GM12891 (cell line): ENCODE measurements at places on chromosomes 2 and 18.

- no peak for DNase-seq
Observed at GRCh38 chr2:39996653-39997080, 217.6 kb upstream of the THUMPD2 start.

DNA sequence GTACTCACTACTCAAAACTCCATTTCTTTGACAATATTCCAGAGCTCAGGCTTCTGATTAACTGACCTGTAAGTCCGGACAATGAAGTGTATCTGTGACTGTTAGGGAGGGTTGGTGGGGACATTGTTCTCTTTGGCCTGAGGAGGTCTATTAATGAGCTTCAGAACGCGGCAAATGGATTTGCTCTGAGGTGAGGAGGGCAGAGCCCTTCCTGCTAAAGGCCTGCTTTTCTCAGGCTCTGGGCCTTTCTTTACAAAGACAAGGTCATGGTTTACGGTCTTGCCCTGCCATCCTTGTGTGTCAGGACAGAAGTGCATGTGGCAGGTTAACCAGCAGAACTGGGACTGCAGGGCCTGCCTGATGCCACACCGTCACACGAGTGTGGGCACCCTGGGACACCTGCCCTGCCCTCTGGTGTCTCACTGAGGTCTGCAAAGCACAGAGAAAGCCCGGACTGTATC lies 7.2 kb downstream of the ALKAL2 start:
- DNase-seq: no peak

- DNase-seq: no peak
Observed at GRCh38 chr2:207928079-207928478, 97.2 kb downstream of the PLEKHM3 start.

DNA sequence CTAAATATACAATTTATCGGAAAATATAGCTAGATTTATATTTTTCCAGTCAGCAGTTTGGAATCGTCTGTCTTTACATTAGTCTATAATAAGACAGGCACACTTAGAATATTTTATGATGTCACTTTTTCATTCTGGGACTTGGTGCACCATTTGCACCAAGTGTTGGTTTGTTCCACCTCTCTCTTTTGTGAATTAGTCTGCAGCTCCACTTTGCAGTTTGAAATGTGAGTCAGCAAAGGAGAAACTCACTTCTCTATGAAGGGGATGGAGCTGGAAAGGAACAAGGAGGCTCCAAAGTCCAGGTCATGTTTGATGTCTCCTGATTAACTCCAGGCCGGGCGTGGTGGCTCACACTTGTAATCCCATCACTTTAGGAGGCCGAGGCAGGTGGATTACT lies 63.8 kb upstream of the RTN4 start:
- DNase-seq: no peak

DNA sequence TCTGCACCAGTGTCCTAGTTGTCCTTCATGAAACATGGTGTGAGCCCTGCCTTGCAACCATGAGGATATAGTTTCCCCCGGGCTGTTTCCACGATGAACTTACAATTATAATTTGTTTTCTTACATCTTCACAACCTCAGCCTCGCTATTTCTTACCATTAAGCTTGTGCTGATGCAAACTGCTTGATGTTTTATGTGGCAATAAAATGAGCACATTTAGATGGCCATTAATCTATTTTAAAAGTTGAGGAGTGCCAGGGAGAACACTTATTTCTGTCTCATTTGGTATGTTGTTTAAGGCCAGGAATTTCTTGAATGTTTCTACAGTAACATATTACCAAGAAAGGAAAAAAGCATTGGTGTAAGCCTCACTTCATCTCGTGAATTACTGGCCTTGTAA lies 214.5 kb upstream of the SLC8A1 start:
- DNase-seq: no peak

- no peak for DNase-seq
Observed at GRCh38 chr2:109513749-109514588, 99.8 kb downstream of the SEPTIN10 start.

GRCh38 chr2:37638973-37639372 lies 32.5 kb downstream of the CDC42EP3 start:
- no peak for DNase-seq

GRCh38 chr18:22006458-22006857 lies 162.9 kb upstream of the GATA6 start:
- DNase-seq: no peak

DNA sequence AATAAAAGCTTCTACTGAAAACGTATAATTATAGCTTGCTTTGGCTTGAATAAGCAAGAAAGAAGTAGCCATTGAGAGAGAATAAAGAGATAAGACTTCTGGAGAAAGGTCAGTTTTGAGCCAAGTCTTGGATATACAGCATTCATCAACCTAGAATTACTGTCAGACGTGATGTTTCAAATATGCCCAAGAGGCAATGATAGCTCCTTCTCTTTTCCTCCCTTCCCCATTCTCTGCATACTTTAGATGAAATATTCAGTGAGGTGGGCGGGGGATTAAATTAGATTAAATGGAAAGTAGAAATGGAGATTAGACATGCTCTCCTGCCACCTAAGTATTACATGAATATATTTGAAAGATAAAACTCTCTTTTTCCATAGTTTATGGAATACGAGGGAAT lies 8.7 kb downstream of the ANTXR1 start:
- DNase-seq: no peak

GRCh38 chr2:215794829-215795546 lies 218.4 kb downstream of the MREG start:
- no peak for DNase-seq

DNA sequence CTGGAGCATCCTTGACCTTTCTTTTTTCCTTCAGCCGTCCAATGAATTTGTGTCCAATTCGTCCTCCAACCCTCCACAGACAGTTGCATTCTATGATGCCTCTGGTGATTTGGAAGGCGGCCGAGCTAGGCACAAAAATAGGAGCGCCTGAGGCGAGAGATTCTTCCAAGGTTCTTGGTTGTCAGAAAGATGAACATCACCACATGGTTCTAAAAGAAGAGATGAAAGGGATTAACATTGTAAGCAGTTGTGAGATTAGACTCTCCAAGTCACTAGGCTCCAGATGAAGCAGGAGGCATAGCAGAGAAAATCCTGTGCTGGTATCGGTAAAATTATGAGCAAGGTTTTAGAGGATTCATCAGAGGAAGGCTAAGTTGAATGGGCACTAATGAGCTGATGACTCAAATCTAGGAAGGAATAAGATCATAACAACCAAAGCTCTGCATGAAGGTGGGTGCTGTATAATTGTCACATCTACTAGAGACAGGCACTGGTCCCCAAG lies 75.4 kb upstream of the MAP4K3 start:
- no peak for DNase-seq

- DNase-seq: no peak
Observed at GRCh38 chr2:104332731-104333130, 521.2 kb upstream of the POU3F3 start.

DNA sequence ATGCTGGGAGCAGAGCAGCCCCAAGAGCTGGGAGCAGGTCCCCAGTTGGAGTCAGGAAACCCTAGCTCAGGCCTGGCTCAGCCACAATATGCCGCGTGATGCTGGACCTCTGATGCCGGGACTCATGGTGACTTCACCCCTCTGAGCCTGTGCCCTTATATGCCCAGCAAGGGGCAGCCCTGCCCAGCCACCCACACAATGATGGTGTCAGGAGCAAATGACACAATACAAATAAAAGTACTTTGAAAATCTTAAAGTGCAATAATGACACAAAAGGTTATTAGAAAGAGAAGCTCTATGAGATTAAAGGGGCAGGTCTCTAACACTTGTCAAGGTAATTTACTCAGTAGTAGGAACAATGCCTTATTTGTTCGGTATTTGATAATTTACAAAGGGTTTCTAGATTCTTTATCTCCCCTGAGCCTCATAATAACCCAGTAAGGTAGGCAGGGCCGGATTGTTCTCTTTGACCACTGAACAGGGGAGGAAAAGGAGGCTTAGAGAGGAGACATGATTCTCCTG lies 18.3 kb upstream of the KIF3C start:
- DNase-seq: no peak

GRCh38 chr2:139296672-139297209 lies 516.6 kb upstream of the NXPH2 start:
- no peak for DNase-seq

- DNase-seq: no peak
Observed at GRCh38 chr18:63182310-63182772, 137.2 kb downstream of the BCL2 start.

DNA sequence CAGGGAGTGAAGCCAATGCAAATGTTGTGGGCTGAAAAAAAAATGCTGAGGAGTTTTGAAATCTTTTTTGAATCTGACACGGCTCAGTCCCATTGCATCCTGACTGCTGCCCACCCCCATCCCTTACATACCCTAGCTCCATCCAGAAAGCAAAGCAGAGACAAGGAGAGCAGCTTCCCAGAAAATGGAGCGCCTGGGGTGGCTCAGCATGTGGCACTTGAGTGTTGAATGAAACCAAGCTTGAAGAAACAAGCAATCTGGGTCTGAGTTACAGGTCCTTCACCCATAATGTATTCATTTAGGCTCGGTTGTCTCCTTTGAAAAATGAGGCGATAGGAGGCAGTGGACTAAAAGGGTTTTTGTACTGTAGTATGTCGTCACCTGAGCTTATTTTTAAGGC lies 244.2 kb upstream of the ACVR2A start:
- DNase-seq: no peak

- DNase-seq: no peak
Observed at GRCh38 chr18:41965634-41966255, 10.7 kb downstream of the PIK3C3 start.

DNA sequence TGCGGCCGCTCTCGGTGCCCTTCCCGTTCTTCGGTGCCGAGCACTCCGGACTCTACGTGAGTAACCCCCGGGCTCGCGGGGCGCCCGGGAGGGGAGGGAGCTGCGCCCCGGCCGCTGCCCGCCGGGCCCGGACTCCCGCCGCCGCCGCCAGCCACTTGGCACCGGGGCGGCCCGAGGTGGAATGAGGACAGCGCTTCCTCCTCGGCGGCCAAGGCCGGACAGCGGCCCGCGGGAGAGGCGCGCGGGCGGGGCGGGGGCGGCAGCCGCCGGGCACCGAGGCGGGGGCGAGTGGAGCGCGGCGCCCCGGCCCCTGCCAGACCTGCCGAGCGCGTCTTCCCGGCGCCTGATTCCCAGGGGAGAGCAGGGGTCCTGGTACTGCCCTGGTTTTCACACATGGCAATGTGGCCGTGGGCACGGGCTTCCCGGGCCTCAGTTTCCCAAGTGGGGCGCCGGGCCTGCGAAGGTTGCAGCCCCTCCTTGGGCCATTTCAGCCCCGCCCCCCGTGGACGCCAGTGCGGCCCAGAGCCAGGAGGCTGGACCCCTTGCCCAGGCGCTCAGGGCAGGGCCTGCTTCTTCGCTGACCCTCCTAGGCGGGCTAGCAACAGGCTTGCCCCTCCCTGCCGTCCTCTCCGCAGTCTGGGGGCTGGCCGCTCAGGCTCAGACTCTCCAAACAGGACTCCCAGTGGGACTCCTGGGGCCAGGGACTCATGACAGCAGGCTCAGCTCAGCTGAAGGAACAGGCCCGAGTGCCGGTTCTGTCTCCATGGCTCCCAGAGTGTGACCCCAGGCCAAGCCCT lies 775 bp downstream of the SNED1 start:
- DNase-seq: peak; percentile 13

DNA sequence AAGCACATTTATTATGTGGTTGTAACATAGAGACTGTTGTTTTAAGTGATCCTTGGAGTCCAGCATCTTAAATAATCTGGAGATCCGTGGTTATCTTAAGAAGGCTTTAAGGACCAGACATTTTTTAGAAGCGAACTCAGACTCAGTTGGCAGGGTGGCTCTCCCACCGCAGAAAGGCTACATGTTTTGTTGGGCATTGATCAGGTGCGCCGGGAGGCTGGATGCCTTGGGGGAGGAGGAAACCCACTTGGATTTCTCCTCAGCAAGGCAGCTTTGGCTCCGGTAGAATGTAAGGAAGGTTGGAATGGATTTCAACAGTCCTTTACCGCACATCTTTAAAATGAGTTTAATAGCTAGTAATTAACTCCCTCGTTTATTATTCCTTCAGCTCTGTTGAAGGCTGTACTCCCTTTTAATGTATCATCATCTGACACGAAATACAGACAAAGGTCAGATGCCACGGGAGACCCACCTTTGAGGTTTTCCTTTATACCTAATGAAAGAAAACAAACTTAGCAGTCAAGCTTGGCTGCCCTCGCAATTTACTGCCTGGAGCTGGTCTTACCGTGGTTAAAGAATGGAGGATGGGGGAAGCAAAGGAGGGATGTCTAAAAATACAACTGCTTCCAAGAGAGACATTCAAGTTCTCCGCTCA lies 1.2 kb downstream of the TMEM200C start:
- DNase-seq: no peak

DNA sequence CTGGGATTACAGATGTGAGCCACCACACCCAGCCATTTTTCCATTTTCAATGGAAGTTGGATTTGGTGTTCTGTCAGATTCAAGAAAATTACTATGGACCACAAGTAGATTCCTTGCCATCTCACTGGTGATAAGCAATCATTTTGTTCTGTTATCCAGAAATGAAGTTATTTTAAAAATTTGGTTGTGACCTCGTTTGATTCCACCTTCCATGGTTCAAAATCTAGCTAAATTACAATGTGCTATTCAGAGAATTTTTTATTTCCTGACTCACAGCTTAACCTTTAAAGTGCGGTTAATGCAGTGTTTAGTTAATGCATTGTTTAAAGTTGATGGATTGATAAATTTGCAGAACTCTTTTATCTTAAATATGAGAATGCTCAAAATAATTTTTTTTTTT lies 243.2 kb upstream of the BOD1L2 start:
- DNase-seq: no peak

DNA sequence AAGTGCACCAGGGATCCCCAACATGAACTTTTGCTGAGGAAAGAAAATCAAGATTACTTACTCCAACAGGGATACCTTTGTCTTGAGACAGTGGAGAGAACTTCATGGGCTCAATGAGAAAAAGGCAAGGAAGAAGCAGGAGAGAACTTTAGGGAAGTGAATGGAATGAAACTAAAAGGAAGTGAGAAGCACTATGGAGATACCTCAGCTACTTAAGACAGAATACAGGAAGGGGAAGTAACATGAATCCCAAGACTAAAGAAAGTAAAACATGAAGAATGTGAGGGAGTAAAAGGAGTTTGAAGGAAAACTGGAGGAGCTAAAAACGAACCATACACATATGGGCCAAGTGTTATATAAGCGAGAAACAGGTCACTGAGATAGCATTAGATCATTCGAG lies 32.4 kb upstream of the ACTR3 start:
- DNase-seq: no peak

- DNase-seq: no peak
Observed at GRCh38 chr2:42268528-42269151, 92.4 kb downstream of the COX7A2L start.

DNA sequence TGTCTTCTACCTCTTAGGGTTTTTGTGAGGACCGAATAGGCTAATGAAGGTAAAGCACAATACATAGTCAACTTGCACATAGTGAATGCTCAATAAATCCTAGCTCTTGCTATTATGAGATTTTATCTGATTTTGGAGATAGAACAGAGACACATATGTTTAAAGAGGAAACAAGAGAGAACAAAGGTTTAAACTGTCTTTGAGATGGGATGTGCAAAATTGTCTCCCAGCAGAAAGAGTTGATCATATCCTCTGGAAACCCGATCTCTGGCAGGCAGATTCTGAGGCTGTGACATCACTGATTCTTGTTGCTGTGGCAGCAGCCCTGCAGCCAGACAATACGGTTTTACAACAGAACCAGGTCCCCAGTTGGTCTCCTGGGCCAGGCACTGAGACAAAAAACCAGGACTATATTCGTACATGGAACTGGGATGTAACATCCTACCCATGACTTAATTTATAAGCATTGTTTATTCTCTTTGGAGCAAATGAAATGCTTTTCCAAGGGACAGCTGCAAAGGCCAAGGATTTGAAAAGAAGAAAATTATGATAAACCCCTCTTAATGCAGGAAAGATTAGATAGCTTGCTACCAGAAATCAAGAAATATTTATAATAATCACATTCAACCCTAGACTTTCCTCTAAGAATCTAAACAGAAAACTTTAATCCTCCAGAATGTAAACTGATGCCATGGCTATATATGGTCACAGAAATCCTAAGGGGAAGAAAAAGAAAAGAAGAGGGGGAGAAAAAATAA lies 80.2 kb downstream of the SLC8A1 start:
- DNase-seq: no peak
